ENCODE measurements at places on chromosomes 7 and 10.

DNA sequence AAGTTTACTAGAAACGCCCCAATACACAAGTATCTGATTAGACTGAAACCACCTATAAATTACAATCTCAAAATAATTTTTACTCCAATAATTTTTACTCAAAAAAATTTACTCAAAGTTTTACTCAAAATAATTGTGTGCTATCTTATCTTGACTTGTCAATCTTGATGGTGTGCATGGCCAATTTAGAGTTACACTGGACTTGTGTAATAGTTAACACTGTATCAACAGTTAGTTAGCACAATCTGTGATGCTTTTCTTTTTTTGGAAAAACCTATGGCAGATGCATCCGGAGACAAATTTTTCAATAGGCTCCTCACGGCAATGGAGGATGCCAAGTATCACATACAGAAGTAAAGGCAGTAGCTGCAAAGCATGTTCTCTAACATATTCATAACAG is 24.9 kb downstream of the LMOD2 start:
- no peak for DNase-seq

DNA sequence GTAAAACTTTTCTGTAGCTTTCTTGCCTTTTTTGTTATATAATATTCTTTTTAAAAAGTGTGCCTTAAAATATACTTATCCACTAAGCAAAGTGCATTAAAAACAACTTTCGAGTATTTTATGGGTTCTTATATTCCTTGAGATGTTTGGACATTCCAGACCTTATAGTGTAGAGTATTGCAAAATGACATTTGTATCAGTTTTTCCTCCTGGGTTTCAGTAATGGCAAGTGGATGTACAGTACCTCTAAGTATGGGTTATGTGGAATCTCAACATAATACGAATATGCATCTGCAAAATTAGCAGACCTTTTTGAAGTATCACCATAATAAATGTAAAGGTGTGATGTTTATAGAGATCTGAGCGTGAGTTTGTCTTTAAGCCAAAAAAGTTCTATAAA is 2.7 kb downstream of the CDK13 start:
- DNase-seq = no peak

DNA sequence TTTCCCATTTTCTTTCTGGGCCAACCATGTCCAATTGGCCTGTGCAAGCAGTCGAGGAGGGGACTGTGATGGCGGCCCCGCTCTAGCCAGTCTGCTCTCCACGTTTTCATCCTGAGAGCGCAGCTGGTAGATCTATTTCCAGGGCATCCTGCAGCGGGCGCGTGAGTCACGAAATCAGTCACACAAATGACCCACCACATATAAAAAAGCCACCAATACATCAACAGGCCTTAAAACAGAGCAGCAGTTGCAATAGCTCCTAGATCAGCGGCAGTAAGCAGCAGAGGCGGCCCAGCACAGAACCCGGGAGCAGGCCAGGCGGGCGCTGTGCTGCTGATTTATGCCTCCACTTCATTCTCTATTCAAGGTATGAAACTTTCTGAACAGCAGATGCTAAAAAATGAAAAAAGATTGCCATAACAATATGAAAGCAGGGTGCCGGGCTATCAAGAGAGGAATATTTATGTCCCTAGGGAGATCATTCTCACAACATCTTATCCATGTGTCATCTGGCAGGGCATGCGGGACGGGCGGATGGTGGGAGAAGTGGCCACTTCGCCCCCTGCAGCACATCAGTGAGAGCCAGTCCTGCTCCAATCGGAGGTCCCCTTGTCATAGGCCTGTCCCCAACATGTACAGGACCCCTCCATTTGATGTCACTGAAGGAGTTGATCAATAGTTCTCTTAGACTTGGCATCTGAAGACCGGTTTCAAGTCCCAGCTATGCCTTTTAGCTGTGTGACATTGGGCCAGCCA is 98.0 kb upstream of the GPR26 start:
- DNase-seq = no peak

GRCh38 chr7:121140790-121141189 is 152.3 kb downstream of the CPED1 start:
- no peak for DNase-seq

DNA sequence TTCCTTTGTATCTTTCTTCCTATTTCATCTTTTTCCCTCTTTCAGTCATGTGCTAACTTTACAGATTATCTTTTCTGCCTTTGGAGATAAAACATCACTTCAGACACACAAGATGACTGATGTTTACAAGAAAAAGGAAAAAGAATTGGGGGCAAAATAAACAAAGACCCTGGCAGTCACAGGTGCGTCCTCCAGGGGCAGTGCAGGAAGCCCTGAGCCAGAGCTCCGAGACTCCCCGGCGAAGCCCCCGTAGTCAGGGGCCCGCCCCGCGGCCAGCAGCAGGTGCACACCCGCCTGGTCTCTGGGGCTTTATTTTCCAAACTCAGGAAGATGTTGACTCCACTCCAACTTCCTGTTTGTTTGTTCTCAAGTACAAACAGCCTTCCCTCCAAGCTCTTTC is 10.2 kb downstream of the STK32C start:
- no peak for DNase-seq

DNA sequence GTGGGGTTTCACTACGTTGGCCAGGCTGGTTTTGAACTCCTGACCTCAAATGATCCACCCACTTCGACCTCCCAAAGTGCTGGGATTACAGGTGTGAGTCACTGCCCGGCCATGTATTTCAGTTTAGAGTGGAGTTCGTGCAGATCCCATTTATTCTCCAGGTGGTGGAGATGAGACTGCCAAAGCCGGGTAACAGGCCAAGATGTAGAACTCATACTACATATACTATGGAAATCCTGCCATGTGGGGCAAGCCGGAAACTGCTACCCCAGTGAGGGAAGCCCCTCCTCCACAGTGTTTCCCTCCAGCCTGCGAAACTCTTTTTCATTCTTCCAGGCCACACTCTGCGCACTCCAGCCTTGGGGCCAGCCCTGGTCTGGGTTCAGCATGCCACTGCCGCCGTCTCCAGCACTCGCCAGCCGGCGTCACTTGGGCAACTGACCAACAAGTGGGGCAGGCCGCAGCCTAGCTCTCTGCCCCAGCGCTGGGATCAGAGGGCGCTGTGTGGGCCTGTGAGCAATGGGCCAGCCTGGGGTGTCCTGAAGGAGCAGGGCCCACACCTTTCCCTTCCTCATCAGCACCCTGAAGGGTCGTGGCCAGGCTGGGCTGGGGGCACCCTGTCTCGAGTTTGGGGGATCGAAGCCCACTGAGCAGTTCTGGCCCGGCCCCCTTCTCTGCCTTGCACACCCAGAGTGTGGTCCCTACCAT is 122.0 kb downstream of the TRRAP start:
- no peak for DNase-seq

DNA sequence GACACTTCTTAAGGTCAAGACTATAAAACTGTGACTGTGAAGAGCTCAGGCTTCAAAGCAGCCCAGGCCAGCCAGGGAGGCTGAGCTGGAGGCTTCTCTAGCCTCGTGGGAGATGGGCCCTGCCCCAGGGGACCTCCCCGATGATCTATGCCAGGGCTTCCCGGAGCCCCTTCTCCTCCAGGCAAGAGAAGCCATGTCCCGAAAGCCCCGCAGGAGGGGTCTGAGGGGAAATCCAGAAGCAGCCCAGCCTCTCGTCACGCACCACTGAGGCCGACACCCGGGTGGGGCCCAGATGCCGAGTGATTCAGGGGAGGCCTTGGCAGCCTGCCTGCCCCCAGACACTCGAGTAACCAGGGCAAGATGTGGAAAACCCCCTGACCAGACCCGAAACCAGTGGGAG is 63.7 kb downstream of the PROSER2 start:
- no peak for DNase-seq

DNA sequence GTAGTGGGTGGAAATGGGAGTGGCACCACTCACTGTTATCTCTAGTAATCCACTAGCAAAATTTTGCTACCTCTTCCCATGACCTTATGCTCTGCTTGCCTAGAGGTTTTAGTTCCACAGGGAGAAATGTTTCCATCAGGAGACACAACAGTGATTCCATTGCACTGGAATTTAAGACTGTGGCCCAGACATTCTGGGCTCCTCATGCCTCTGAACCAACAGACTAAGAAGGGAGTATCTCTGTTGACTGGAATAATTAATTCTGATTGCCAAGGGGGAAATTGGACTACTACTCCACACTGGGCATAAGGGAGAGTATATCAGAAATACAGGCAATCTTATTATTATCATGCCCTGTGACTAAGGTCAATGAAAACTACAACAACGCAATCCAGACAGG is 16.2 kb upstream of the BRAF start:
- DNase-seq = no peak
